ENCODE measurements at places on chromosomes 6 and 20. TPM values are rescaled to one million over a fixed set of nuclear protein-coding genes. Genes with fewer than 3 reads are reported as not detected.

- peak; percentile 94 for DNase-seq
These were observed at the start of gene MTCH1 for GRCh38 chr6:36985808-36986703. TSS of gene MTCH1 (minus strand) at chr6:36986196. CDS start at chr6:36986173, 23 bp downstream.

- DNase-seq: no peak
These were observed 205.2 kb upstream of the CEP162 start for GRCh38 chr6:84432619-84433018.

GRCh38 chr20:16771213-16771612 lies 23.1 kb downstream of the OTOR start:
- no peak for DNase-seq

GRCh38 chr6:128491100-128491581 lies 29.3 kb downstream of the PTPRK start:
- DNase-seq: no peak

- DNase-seq: no peak
These were observed 553.6 kb upstream of the MAP3K7 start for GRCh38 chr6:91140449-91140848.

DNA sequence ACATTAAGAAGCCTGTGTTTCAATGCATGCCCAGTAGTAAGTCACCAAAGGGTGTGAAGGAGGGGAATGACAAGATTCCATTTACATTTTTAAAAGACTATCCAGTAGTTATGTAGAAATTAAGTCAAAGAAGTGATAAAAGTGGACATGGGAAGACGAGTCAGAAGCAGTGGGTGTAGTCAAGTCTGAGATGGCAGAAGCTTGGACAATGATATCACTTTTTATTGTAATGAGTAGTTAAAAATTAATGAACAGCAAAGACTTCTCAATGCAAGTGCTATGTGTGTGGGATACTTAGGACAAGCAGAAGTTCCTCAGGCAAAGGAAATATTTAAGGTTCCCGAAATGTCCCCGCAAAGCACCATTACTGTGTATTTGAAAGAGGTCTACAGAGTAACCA lies 156.0 kb downstream of the DST start:
- no peak for DNase-seq

GRCh38 chr6:160766989-160767646 lies 65.1 kb downstream of the PLG start:
- DNase-seq: peak; percentile 56

- no peak for DNase-seq
These were observed 163.2 kb downstream of the TBXT start for GRCh38 chr6:166004471-166004870.

GRCh38 chr6:154893917-154894316 lies 101.2 kb upstream of the TIAM2 start:
- DNase-seq: no peak

- no peak for DNase-seq
These were observed 87.8 kb downstream of the SESN1 start for GRCh38 chr6:109006818-109007217.

DNA sequence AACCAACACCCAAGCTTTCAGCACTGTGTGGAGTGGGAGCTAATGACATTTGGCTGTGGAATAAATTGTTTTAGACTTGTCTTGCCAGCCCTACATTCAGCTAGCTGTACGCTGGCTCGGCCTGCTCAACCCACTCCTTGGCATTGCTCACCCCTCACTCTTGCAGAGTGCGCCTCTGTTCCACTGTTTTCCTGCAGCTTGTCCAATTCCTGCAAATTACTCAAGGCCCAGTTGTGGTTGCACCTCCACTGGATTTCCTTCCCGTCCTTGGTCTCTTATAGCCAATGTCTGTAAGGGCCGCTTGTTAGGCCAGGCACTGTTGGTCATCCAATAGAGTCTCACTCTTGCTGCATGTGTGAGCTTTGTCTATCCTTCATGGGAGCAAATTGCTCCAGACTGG lies 289.2 kb upstream of the RNF24 start:
- no peak for DNase-seq

- peak; percentile 60 for DNase-seq
These were observed 34.0 kb downstream of the VEGFA start for GRCh38 chr6:43803783-43804549.

GRCh38 chr6:56424064-56424463 lies 176.7 kb upstream of the COL21A1 start:
- no peak for DNase-seq

Gene GRM1
- not detected for total RNA-seq

Gene F13A1
- total RNA-seq: 11.8 TPM

Gene ACTR5
- 8.1 TPM for total RNA-seq

Gene DAAM2
- 6.1 TPM for total RNA-seq

Gene STMND1
- 1.9 TPM for total RNA-seq

Gene MAS1
- total RNA-seq: not detected

Gene RBL1
- 5.8 TPM for total RNA-seq
